Kasumi-1 (cell line): ENCODE measurements at places on chromosomes 1 and 21.

DNA sequence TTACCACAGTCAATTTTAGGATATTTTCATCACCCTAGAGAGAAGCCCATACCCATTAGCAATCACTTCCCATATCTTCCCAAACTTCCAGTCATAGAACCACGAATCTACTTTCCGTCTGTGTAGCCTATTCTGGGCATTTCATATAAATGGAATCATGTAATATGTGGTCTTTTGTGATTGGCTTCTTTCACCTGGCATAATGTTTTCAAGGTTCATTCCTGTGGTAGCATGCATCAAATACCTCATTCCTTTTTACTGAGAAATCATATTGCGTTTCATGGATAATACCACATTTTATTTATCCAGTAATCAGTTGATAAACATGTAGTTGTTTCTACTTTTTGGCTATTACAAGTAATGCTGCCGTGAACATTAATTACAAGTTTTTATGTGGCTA lies 21.5 kb downstream of the DESI2 start:
- DNase-seq = no peak

- DNase-seq = no peak
These were observed 16.2 kb downstream of the CACNA1S start for GRCh38 chr1:201096041-201096461.

- no peak for DNase-seq
These were observed 38.3 kb downstream of the DNM3 start for GRCh38 chr1:171879556-171879955.

- DNase-seq = peak; percentile 51
These were observed 2154.7 kb downstream of the MRPL39 start for GRCh38 chr21:23452384-23453083.

DNA sequence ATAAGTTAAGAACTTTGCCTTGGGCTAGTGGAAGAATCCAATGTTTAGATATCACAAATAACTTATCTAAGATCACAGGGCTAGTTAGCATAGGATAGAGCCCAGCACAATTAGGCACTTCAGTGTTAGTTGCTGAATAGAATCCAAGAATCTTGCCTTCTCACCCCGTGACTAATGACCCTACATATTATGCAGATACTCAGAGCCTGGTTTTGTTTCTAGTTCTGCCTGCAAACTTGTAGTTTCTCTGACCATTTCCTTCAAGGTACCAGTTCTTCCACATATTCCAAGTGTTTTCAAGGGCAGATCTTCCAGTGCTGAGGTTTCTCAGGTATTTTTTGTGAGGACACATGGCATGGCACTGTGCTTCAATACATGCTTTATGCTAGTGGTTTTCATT lies 239.3 kb downstream of the KCNK2 start:
- DNase-seq = no peak

DNA sequence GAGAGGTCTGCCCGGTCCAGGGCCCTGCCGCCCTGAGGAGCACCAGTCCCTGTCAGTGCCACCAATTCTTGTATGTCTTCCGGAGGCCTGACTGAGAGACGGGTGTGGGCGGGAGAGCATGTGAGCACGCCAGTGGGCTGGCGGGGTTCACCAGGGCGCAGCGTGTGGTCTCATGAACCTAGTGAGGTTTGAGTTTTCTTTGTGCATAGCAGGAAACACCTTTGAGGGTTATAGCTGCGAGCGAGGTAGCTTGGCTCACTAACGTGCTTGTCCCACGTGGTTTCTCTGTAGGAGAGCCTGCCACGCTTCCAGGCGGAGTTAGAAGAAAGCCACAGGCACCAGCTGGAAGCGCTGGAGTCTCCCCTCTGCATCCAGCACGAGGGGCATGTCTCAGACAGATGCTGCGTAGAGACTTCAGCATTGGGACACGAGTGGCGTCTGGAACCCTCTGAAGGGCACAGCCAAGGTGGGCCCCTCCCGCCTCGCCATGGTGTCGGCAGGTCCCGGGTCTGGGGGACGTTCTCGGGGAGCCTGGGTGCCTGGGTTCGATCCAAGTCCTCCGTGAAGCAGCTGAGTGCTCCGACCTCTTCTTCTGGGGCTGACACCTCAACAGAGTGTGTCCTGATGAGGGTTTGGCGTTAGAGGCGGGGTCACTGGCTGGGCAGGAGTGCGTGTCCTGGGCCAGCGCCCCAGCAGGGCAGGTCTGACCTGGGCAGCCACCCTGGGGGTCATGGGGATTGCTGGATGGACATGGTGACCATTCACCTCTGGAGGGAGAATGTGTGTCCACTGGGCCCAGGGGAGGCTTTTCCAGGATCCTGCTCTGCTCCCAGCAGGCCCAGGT lies 31.4 kb downstream of the PCNT start:
- no peak for DNase-seq

DNA sequence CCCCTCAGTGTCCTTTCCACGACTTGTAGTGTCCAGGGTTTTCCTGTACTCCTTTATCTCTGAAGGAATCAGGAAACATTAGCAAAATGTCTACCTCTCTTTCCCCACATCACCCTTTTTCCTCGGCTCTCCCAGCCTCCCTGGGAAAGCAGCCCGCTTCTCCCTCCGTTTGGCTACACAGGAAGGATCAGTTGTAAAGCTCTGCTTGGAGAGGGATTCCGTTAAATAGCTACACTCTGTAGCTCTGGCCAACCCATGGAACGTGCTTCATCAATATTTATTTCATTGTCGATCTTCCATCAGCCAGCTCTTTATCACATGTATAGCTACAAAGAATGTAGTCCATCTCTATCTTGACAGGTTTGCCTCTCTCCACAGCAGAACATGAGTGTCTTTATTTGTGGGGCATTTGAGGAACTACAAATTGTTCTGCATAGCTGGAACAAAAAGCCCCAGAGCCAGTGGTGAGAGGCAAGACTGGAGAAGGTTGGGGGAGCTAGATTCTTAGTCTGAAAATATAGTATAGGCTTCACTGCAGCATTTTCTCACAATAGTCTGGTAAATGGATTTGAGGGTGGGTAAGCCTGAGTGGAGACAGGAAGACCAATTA lies 191.8 kb downstream of the SLC35F3 start:
- no peak for DNase-seq

DNA sequence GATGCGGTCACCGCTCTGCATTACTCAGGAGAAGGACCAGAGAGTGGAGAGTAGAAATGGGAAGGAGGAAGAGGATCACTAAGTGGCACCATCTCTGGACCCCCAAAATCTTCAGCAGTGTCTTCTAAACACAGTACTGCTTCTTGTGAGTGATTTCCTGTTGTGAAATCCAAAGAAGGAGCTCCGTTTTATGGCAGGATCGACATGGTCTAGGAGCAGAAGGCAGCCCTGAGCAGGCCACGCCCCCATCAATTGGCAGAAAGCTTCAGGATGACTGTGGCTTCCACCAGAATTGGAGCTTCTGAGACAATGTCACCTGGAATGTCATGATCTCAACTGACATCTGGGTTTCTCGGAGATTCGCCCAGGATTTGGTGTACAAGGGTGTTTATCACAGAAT lies 171.5 kb downstream of the ADSS2 start:
- DNase-seq = no peak

DNA sequence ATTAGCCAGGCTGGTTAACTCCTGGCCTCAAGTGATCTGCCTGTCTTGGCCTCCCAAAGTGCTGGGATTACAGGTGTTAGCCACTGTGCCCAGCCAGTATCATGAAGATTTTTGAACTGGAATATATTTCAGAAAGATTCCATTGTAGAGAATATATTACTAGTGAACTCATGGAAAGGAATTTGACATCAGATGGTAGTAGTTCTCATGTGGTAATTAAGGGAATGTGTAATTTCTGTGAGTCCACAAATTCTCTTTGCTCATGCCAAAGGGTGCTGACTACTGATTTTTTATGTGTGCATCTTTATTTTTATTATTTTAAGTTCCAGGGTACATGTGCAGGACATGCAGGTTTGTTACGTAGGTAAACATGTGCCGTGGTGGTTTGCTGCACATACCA lies 10.4 kb downstream of the DTL start:
- DNase-seq = no peak

- DNase-seq = no peak
These were observed 114.4 kb upstream of the GADD45A start for GRCh38 chr1:67570486-67571143.

GRCh38 chr1:100130552-100131077 lies 2.1 kb downstream of the SASS6 start:
- no peak for DNase-seq

- no peak for DNase-seq
These were observed 860 bp upstream of the SHCBP1L start for GRCh38 chr1:182953826-182954225.
